Renal cortical epithelial cell (primary cell): ENCODE measurements at places on chromosomes 16 and 17.

DNA sequence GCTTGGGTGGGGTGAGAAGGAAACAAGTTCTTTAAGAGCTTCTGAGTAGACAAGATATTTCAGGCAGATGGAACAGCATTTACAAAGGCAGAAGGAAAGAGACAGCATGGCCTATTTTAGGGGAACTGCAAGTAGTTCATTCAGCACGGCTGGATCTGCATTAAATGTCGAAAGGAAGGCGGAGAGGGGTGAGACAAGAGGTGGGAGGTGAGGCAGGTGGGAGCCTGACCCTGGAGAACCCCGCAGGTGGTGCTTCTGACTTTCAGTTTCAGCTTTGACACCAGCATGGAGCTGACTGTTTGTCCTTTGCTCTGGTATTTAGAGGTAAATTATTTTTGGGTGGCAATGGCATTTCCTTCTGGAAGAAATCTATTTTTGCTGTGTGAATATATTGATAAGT lies 194.8 kb downstream of the HS3ST4 start:
- no peak for DNase-seq

DNA sequence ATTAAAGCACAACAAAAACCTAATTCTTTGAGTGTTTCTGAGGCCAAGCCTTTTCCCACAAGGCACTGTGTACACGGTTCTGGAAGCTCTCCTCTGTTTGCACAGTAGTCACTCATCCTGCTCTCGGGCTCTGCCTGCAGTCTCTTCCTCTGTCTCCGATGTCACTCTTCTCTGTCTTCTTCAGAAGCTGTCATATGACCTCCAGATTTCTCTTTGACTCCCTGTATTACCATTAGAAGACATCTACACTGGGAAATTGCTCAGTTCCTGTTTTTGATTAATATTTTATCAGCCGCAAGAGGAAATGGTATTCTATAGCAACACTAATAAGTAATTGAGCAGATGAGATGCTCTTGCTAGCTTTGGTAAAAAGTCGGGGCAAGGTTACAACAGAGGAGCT lies 422.9 kb downstream of the WWOX start:
- no peak for DNase-seq

DNA sequence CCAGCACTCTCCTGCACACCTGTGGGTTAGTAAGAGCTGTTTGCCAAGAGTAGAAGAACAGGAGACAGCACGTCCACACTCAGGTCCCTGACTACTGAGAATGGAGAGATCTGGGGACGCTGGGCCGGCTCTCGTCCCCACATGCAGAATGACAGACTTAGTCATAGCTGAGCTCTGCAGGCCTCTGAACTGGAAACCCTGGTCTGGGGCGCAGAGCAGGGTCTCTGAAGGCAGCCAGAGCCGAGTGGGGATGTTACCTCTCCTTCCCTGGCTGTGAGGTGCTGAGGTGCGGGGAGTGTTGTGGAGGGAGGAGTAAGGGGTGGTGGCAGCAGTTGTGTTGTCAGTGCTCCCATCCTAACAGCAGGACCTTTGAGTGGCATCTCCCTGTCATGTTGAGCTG lies 7.2 kb upstream of the JPT2 start:
- DNase-seq = no peak

GRCh38 chr17:27905447-27906225 lies 12.5 kb upstream of the LYRM9 start:
- no peak for DNase-seq

GRCh38 chr16:13997933-13998332 lies 73.2 kb upstream of the MRTFB start:
- DNase-seq = peak; percentile 93

- DNase-seq = no peak
Measured at GRCh38 chr17:66509926-66510325, 207.5 kb downstream of the PRKCA start.
